ENCODE measurements at places on chromosomes 13 and 19.
A peak's percentile ranks its signal among the peaks of the same experiment; 100 is the strongest.

DNA sequence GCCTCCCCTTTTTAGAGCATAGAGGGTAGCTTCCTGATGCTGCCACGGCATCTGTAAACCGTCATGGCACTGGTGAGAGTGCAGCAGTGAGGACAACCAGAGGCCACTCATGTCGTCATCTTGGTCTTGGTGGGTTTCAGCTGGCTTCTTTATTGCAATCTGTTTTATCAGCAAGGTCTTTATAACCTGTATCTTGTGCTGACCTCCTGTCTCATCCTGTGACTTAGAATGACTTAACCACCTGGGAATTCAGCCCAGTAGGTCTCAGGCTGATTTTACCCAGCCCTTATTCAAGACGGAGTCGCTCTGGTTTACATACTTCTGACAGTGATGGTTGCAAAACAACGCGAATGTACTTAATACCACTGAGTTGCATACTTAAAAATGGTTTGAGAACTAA lies 14.4 kb upstream of the FBN3 start:
- DNase-seq: no peak

DNA sequence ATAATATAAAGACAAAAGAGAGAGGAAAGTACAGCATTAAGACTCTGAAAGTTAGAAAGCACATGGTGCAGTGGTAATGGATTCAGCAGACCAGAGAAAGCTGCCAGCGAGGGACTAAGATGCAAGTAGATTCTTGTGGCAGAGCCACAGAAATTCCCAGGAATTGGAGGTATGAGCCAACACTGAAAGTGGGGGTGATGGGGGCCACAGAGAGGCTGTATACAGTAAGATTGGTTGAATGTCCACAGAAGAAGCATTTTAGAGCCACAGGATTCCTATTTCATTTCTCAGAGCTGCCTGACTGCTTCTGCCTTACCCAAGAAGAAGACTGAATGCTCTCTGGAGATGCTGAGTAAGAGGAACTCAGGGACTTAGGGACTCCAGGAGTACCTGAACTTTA lies 295.0 kb downstream of the LMO7 start:
- DNase-seq: no peak

GRCh38 chr19:46704379-46705076 lies 12.4 kb downstream of the PRKD2 start:
- DNase-seq: peak; percentile 89

DNA sequence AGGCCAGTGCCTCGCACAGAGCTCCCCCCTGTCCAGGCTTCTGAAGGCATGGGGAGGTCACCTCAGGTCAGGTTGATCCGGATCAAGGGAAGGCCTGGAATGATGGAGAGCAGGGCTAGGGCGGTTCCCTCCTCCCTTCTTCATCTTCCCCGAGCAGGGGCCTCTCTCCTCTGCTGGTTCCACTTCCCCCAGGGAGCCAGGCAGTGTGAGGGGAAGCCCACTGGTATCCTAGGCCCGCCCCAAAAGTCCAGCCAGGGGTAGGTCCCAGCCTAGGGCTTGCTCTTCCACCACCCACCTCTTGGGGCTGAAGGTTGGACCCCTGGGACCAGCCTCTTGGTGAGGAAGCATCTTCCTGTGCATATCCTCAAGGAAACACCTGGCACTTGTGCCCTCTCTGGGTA lies 16.4 kb upstream of the PRR19 start:
- no peak for DNase-seq
